ENCODE measurements at places on chromosomes 7 and 10.

DNA sequence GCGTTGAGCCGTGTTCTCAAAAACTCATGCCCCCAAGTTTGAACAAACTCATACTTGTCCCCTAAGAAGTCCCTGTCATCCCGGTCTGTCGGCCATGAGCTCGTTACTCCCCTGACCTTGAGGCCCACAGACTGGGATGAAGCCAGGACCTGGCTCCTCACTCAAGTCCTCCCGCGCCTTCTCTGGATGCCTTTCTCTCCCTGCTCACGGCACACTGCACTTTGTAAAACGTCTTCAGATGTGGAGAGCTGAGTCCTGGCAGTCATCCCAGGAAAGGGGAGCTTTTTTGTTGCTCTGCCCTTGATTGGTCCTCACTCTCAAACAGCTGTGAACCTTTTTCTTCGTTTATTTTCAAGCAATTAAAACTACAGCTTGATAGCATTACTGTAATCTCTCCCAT lies 110.8 kb downstream of the JAZF1 start:
- no peak for DNase-seq

DNA sequence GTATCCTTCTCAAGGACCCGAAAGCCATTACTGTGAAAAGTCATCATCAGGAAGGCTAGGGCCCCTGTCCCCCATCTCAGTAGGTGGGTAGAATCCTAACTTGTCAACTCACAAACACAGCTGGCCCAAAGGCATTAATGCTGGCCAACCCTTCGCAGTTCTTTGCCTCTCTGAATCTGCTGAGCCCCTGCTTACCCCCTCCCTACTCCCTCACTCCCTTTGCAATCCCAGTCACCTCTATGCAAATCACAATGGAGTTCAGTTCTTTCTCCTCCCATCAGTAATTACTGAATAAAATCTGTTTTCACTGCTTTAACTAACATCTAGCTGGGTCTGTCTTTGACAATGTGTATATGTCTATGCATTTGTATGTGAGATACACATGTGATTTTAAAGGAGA lies 38.1 kb upstream of the AOAH start:
- no peak for DNase-seq

GRCh38 chr10:34474555-34475273 lies 340.4 kb downstream of the PARD3 start:
- no peak for DNase-seq

GRCh38 chr7:117402109-117402508 lies 25.2 kb downstream of the ASZ1 start:
- no peak for DNase-seq

DNA sequence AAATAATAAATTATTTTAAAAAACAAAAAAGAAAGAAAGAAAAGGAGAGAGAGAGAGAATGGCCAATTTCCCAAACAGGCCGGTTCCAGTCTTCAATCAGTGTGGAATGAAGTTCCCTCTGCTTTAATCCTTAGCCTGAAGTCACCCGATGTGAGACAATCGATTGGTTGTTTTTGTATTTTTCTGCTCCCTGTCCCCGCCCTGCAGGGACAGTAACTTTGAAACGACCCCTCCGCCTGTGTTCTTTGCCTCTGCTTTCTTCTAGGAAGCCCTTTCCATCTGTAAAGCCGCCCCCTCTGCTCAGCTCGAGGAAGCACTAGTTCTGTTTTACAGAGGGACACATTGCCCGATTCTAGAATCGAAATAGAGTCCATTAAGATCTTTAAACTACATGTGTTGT lies 33.4 kb downstream of the FOXL3 start:
- DNase-seq = no peak

- DNase-seq = no peak
These were observed 54.1 kb upstream of the PDCD4 start for GRCh38 chr10:110817614-110818013.

DNA sequence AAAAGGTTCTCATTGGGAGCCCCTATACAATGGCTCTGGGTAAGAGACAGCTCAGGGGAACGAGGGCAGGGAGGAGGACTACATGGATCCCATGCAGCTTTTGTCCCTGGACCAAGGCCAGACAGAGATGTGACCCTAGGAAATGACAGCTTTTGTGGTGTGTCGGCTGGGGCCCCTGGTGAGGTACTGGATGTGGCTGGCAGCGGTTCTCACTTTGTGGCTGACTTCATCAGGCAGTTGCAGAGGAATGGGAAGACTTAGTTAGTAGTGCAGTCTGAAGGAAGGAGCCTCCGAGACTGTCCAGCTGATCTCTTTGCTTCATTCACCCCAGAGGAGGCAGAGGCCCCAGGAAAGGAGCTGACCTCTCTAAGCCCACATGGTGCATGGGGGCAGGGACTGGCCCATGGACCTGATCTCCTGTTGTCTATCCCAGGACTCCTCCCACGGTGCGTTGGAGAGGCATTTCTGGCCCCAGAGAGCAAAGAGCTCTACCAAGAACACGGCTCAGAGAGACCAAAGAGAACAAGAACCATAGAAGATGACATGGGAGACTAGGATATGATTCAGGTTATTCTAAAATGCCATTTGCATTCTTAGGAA lies 202.9 kb downstream of the RPS24 start:
- DNase-seq = no peak

DNA sequence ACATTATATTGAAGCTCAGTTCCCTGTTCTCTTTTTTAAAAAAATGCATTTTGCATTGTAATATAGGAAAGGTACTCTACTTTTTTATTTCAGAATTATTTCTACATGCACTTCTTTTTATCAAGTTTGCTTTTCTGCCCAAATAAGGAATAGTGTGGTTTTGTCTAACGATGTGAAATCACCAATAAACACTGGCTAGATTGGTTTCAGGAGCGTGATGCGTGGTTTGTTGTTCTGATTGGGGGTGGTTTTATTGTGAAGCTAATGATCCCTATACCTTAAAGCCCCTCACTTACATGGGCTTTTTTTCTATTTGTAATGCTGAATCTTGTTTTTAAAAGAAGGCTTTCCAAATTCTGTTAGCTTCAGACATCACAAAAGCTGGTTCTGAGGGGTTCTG lies 17.6 kb downstream of the ENTPD7 start:
- no peak for DNase-seq

DNA sequence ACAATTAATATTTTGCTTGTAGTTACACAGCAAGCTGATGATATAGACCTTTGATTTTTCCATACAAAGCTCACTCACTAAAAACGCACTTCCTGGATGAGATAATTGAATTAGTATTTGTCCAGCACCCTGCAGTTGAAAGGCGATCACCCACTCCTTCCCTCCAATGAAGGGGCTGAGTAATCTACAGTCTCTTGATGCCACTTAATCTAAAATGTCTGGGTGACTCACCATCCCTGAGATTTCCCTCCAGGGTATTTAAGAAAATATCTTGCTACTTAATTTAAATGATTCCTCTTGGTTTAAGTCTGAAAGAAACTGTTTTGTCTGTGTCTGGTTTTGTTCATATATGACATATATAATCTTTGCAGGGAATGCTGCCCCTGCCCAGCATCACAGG lies 515.3 kb downstream of the GRID1 start:
- DNase-seq = no peak

All from activated T-helper 1 cell treated with Interleukin-2 at 50 U/mL for 16 hours (primary cell).